ENCODE measurements at places on chromosomes 2 and 18. TPM values are rescaled to one million over a fixed set of nuclear protein-coding genes. Genes with fewer than 3 reads are reported as not detected.
A peak's percentile ranks its signal among the peaks of the same experiment; 100 is the strongest.

DNA sequence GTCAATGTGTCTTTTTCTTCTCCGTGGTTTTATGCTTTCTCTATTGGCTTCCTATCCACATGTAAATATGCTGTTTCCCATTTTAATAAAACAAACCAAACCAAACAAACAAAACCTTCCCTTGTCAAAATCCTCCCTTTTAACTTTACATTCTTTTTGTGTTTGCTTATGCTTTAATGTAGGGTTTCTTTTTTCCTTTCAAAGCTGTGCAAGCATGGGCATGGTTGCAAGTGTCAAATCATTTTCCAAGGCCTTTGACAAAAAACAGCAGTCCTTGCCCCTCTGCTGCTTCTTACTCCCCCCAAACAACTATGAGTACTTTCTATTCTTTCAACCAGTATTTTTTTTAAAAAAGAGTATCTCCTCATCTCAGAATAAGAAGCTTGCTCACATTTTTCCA is 66.0 kb upstream of the ACYP2 start:
- no peak for DNase-seq

Gene FRZB
- 11.9 TPM for polyA plus RNA-seq

DNA sequence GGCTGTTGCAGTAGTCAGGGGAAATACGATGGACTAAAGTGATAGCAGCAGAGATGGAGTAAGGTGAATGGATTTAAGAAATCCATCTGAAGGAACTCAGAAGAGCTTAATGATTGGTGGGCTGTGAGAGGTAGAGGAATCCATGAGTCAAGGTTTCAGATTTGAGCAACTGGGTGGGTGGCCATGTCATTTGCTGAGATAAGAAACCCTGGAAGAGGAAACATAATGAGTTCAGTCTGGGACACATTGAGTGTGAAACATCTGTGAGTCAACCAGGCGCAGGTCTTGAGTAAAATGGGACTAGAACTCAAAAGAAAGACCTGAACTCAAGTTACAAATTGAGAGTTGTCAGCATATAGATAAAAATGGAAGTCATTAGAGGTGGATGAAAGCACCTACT is 19.7 kb upstream of the ASNSD1 start:
- no peak for DNase-seq

Gene FBLN7
- polyA plus RNA-seq = 12.2 TPM

Gene CD28
- polyA plus RNA-seq = 1.4 TPM

Gene ASAP2
- polyA plus RNA-seq = 49.8 TPM

Gene SPP2
- 1.4 TPM for polyA plus RNA-seq

- DNase-seq = no peak
Measured at GRCh38 chr2:203830304-203831055, 37.1 kb upstream of the CTLA4 start.

GRCh38 chr2:224930990-224931389 is 111.3 kb downstream of the DOCK10 start:
- no peak for DNase-seq

GRCh38 chr18:55073116-55073515 is 113.9 kb upstream of the CCDC68 start:
- no peak for DNase-seq

GRCh38 chr2:127379712-127380355 is 7.9 kb downstream of the MAP3K2 start:
- DNase-seq = no peak

Gene PKDCC
- polyA plus RNA-seq = 386 TPM

DNA sequence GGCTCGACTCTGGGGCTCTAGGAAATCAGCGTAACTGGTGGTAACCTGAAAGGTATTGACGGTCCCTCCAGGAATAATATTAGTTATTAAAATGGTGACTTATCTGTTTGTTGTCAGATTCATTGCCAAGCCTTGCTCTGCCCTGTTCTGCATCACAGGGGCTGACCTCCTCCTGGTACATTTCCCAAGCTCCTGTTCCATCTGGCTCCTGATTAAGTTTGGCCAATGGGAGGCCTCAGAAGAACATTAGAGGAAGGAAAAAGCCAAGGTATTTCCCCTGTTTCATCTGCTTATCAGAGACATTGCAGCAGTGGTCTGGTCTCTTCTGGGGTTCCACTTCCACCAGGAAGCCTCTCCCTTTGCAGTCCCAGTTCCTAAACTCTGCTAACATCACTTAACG is 527.0 kb downstream of the TNS1 start:
- no peak for DNase-seq

GRCh38 chr2:189258616-189259365 is 79.2 kb upstream of the COL5A2 start:
- no peak for DNase-seq

- DNase-seq = no peak
Measured at GRCh38 chr2:2683606-2684224, 352.6 kb upstream of the MYT1L start.

- DNase-seq = no peak
Measured at GRCh38 chr2:98912221-98912851, 23.7 kb downstream of the CRACDL start.

- DNase-seq = no peak
Measured at GRCh38 chr2:43841949-43842865, 3.4 kb downstream of the ABCG8 start.

DNA sequence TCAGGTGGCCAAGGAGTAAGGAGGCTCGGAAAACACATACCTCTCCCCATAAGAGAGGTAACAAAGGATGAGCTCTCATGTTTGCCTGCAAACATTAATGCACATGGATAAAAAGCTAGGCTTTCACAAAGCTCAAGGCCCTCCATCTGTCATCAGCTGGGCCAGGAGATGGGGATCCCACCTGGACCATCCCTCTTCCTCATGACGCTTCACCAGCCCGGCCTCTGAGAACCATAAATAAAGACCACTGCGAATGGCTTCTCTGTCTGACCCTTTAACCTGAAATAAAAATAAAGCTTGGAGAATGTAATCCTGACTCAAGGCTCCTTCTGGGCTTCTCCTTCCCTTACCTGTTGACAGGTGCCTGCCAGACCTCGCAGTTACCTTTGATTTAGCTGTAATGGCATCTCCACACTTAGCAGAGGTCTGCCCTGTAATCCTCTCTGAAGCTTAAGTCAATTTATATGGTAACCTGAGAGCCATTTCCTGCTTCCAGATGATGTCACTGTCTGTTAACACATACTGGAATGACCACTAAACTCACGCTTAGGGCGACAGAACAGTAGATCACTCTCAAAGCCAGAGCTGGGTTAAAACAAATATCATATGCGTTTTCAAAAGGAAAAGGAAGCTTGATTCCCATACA is 29.3 kb upstream of the FOXI3 start:
- no peak for DNase-seq

Gene NYAP2
- polyA plus RNA-seq = not detected

Gene SALL3
- polyA plus RNA-seq = 11.0 TPM

- DNase-seq = no peak
Measured at GRCh38 chr2:65120990-65121693, 8.8 kb downstream of the RAB1A start.

GRCh38 chr18:25310045-25310444 is 41.9 kb downstream of the ZNF521 start:
- no peak for DNase-seq

DNA sequence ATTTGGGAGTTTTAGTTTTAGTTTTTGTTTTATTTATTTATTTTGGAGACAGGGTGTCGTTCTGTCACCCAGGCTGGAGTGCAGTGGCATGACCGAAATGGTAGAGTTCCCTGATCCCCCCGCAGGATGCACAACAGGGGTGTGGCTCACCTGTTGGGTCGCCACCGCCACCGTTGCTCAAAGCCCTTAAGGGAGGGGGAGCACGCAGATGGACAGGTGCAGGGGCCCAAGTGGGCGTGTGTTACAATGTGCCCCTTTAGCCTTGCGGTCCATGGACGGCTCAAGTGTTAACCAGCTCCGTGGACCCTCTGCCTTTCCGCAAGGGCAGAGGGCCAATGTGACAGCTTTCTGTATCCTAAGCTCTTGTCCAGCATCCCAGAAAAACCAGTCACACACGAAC is 61.4 kb upstream of the REL start:
- DNase-seq = no peak

Gene ARHGEF33
- polyA plus RNA-seq = 2.8 TPM

DNA sequence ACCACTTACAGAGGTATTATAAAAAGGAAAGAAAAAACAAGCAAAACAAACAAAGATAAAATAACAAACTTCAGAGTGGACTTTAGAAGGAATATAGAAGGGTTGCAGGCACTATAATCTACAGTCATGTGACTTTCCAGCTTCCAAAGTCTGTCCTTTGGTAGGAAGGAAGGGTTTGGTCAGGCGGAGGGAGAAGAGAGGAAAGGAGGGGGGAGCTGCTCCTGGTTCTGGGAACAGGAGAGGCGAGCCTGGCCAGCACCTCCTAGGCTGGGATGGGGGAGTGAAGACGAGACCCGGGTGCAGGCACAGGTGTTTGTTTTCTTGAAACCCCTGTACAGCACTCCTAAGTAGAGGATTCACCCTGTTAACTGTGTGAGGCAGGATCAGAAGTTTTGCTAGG is 53.8 kb upstream of the GATA6 start:
- DNase-seq = no peak

- DNase-seq = no peak
Measured at GRCh38 chr2:12089496-12089895, 343.1 kb downstream of the LPIN1 start.

GRCh38 chr18:74742573-74743243 is 145.0 kb downstream of the ZNF407 start:
- DNase-seq = peak; percentile 10

Gene L3MBTL4
- 5.9 TPM for polyA plus RNA-seq

Gene DUSP11
- 37.3 TPM for polyA plus RNA-seq

DNA sequence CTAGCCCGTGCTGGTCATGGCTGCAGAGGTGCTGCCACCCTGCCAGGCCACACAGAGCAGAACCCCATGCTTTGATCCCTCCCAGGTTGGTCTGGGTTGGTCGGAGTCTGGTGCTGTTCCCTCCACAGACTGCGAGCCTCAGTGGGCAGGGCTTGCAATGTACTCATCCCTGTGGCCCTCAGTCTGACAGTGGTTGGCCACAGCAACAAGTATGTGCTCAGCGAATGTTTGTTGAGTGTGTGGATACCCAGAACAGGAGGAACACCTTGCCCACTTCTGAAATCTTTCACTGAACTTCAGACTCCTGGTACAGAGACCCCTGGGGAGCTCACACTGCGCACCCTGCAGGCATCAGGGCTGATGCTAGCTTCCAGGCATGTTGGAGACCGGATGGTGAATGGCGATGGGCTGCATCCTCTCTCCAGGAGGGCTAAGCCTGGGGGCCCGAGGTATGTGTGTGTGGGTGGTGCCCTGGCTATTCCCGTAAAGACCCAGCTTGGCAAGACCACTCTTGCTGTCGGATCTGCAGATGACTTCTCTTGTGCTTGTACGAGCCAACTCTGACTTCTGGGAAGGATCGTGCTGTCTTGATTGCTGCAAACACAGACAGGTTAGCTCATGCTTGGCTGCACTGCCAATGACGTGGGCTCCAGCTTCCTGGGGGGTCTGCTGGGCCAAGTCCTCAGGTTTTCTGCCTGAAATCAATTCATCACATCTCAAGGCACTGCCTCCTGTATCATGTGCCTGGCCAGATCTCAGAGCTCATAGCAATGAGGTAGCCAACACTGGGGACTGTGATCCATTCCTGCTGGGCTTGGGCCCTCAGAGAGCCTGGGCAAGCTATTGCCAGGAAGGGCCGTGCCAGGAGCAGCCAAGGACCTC is 43.7 kb downstream of the RHOB start:
- no peak for DNase-seq

GRCh38 chr2:149816756-149817551 is 229.4 kb upstream of the MMADHC start:
- no peak for DNase-seq

Gene CAPN14
- 0.07 TPM for polyA plus RNA-seq

DNA sequence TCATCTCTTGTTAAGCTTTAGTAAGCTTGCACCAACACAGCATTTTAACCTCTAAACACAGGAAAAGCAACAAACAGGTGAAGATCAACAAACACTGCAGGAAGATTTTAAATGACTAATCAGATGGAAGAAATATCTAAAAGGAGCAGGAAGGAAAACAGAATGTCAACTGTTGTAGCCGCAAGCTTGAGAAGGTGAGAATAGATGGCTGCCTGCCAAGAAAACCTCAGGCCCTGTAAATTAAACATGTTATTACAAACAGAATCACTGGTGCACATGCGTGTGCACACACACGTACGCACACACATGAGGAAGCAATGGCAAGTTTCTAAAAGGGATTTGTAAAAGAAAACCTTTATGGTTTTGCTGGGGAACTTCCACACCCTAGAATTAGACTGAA is 257.8 kb upstream of the GALNT5 start:
- no peak for DNase-seq

Gene MALL
- 10.4 TPM for polyA plus RNA-seq

DNA sequence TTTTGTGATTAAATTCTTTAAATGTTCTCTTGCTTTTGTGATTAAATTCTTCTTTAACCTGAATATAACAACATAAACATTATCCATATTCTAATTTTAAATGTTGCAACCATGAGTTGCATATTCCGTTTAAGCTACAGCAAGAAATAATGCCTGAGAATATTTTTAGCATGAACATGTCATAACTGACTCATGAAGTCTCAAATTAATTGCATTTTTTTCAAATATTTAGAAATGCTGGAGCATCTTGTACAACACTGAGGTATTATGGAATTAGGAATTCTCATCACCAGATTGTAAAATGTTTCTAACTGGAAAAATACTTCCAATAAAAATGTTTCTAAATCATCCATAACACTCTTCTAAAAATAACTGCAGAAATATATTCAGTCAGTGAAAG is 14.7 kb downstream of the ROCK2 start:
- no peak for DNase-seq

Gene ATOH8
- polyA plus RNA-seq = 14.4 TPM

GRCh38 chr18:12608301-12608700 is 49.6 kb downstream of the SPIRE1 start:
- no peak for DNase-seq

GRCh38 chr18:74114116-74114515 is 33.5 kb downstream of the FBXO15 start:
- DNase-seq = no peak

DNA sequence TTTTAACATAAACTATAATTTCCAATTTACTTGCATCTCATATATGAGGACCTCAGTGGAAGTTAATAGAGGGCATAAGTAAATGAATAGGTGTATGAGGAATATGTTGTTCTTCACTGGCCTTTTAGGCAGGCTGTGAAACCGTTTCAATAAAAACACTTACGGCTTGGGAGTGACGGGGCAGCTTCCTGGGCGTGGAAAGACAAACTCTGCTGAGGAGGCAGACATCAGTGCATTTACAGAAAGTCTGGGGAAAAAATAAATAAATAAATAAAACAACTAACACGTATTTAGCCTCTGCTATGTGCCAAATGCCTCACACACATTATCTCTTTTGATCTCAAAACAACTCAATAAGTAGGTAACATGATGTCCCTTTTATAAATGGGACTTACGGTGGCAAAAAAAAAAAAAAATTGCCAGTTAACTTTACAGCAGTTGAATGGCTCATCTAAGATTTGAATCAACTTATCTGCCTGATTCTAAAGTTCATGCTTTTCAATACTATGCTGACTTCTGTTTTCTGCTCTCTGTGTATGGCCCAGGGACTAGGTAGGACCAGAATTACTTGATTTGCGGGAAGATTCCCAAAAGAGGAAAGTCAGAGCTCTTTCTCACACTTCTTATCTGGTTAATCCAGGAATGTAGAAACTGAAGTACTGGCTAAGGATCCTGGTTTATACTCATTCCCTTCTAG is 77.5 kb upstream of the LRATD1 start:
- DNase-seq = no peak

Data from left renal pelvis (tissue), 4 donors.